Bronchial smooth muscle cell (primary cell): ENCODE measurements at places on chromosomes 11 and 22. TPM values are rescaled to one million over a fixed set of nuclear protein-coding genes. Genes with fewer than 3 reads are reported as not detected.

Gene POGLUT3
- total RNA-seq = 21.0 and 25.1 TPM in 2 replicates

Gene ARL2
- 91.1 and 126 TPM in 2 replicates for total RNA-seq

Gene GAB4
- total RNA-seq = not detected in 2 replicates

Gene FOLH1
- not detected in 2 replicates for total RNA-seq

Gene OPCML
- total RNA-seq = under 0.01 TPM in 1 of 2 replicates, not detected in the other

Gene ARHGAP20
- total RNA-seq = 2.3 and 10.6 TPM in 2 replicates

Gene TSGA10IP
- total RNA-seq = 0.16 TPM in 1 of 2 replicates, not detected in the other

Gene CNTN5
- total RNA-seq = not detected in 2 replicates

Gene TRIM3
- 27.4 and 42.2 TPM in 2 replicates for total RNA-seq

Gene OR4D5
- not detected in 2 replicates for total RNA-seq

Gene PLEKHA7
- under 0.01 and 0.17 TPM in 2 replicates for total RNA-seq

Gene TTC12
- 5.8 and 8.4 TPM in 2 replicates for total RNA-seq

Gene SSH3
- 16.2 and 19.1 TPM in 2 replicates for total RNA-seq

Gene DNAJC4
- 9.1 and 11.7 TPM in 2 replicates for total RNA-seq

Gene NAALAD2
- total RNA-seq = 0.47 and 1.7 TPM in 2 replicates

Gene NXPE2
- total RNA-seq = 0.09 TPM in 1 of 2 replicates, not detected in the other

Gene SYCE3
- total RNA-seq = 0.94 TPM in 1 of 2 replicates, not detected in the other

Gene DAGLA
- total RNA-seq = 1.9 and 2.7 TPM in 2 replicates

Gene CCDC34
- 2.6 and 4.3 TPM in 2 replicates for total RNA-seq
